AG20443 (cell line): ENCODE measurements at places on chromosomes 2 and 18.

GRCh38 chr18:8785855-8786482, 80.6 kb downstream of the MTCL1 start:
- DNase-seq: no peak

DNA sequence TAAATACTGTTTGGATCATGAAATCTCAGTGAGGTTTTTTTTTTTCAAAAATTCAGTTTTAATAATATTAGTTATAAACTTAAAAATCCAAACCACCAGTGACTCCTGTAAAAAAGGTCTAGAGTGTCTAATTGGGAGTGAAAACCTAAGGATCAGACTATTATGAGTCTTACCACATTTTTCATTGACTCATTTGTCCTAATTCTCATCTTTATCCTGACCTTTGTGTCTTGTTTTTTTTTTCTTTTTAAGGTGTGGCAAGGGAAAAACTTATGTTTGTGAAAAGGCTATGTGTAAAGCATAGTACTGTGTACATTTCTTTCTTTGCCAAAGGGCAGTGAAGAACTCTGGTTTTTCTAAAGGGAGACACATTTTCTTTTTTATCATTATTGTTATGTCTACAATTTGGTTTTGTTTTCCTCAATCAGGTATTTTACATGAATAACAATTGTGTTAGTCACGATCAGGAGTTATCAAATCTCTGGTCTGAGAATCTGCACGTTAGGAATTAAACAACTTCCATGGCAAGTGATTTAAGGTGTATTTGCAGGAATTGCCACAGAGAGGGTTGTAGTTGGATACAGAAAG, 52.6 kb downstream of the RHBDD1 start:
- no peak for DNase-seq

DNA sequence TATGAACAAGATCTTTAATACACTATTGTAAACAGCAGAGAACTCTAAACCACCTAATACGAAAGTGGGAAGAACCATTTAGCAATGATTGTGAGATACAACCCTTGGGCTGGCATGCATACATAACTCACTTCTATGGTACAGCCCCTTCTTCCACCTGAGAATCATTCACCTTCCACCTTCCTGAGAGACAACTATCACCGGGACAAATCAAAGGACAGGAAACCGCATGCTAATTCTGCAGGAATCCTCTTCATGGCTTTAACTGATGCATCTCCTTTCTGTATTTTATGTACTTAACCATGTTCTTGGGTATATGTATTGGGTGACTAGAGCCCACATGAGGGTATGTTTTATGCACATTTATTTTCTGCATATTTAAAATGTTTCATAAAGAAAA, 123.2 kb downstream of the TRABD2A start:
- no peak for DNase-seq

DNA sequence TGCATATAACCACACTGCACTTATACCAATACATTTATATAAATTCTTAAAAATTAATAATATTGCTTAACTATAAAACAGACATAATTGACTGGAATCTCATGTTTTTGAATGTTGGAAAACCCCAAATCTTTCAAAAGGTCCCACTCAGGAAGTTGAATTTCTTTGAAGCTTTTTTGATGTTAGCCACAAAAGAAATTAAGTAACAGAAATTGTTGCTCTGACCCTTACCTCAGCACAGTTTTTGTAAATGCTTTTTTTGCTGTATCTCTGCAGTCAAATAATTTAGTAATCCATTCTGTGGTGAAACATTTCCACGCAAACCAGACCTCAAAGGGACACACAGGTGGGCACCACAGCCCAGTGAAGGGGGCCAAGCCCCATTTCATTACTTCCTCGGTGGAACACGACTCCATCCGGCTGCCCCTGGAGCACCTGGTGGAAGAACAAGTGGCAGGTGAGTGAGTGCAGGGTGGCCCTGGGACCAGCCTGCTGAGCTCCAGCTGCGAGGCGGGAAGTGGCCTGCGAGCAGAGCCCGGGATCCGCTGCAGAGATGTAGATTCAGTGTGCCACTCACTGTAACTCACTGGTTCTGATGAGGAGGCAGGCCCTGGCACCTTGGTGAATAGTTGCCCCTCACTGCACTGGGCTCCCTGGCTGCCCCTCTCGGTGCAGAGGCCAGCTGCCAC, 8.4 kb downstream of the SCLY start:
- no peak for DNase-seq

GRCh38 chr18:35729991-35730668, 148.6 kb downstream of the GALNT1 start:
- no peak for DNase-seq

DNA sequence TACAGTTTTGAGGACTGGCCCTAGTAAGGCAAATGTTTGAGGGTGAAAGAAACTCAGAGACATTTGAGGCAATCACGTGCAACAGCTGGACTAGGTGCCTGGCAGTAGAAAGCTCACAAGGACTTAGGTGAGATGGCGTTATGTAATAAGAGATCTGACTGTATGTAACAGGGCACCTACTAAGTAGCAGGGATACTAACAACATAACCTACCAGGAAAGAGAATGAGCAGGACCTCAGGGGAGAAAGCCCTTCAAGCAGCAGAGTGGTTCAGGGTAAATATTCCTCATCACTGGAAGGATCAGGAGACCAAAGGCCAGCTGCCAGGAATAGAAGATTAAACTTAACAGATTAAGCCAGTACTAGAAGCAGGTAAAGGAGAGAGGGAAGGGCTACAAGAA, 53.4 kb downstream of the ARHGAP15 start:
- no peak for DNase-seq

GRCh38 chr2:134739879-134740301, 21.1 kb upstream of the TMEM163 start:
- no peak for DNase-seq
